ENCODE measurements at places on chromosomes 13 and 19.

DNA sequence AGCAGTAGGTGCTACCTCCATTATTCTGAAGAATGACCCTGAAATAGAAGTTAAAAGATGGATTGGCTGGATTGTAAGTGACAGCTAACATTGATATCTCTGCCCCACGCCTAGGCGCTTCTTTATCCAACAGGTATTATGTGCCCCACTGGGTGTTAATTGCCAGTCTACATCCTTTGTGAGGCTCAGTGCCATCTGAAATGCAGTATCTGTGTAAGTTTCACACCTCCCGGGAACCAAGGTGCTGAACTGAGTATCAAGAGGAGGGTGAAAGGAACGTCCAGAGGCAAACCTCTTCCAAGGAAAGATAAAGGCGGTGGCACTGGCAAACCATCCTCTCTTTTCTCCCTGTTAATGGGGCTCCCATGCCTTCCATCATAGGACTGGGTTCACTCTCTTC is 181.1 kb upstream of the UBL3 start:
- DNase-seq, result no peak

DNA sequence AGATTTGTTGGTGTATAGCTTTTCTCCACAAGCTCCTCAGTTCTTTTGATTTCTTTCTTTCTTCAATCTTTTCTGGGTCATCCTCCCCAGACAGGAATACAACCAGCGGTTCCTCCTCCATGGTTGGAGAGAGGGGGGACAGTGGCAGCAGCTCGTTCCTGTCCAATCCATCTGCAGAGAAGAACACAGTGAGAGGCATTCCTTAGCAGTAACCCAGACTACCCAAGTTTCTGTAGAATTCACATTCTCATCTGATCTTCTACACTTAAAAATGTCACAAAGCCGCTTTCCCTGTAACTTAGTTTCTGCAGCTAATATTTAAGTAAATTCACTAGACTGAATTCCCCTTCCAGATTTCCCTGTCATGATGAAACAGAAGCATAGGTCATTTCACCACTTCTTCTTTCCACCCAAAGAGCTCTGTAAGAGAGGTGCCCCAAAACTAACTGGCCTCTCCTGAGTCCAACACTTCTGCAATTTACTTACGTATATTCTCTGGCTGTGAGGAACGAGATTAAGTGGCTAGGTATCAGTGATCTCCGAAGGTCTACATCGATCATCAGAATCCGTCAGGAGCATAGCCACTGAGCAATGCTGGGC is 171.9 kb downstream of the TBC1D4 start:
- DNase-seq, result no peak

DNA sequence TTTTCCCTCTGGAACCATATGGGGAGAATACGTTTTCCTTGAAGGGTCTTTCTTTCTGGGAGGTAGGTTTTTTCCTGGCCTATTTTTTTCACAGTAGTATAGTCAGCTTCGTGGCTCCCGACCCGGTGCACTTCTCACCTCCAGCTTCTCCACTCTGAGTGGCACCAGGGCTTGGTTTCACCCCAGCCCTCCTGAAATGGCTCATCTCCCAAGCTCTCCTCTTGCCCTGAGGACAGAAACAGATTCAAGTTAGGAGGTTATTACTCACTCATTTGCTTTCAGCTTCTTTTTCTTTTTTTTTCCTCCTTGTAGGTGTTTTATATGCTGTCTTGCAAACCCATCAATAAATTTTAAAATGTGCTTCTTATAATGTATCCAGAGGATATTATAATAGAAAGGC is 199.3 kb downstream of the RFC3 start:
- DNase-seq, result no peak

DNA sequence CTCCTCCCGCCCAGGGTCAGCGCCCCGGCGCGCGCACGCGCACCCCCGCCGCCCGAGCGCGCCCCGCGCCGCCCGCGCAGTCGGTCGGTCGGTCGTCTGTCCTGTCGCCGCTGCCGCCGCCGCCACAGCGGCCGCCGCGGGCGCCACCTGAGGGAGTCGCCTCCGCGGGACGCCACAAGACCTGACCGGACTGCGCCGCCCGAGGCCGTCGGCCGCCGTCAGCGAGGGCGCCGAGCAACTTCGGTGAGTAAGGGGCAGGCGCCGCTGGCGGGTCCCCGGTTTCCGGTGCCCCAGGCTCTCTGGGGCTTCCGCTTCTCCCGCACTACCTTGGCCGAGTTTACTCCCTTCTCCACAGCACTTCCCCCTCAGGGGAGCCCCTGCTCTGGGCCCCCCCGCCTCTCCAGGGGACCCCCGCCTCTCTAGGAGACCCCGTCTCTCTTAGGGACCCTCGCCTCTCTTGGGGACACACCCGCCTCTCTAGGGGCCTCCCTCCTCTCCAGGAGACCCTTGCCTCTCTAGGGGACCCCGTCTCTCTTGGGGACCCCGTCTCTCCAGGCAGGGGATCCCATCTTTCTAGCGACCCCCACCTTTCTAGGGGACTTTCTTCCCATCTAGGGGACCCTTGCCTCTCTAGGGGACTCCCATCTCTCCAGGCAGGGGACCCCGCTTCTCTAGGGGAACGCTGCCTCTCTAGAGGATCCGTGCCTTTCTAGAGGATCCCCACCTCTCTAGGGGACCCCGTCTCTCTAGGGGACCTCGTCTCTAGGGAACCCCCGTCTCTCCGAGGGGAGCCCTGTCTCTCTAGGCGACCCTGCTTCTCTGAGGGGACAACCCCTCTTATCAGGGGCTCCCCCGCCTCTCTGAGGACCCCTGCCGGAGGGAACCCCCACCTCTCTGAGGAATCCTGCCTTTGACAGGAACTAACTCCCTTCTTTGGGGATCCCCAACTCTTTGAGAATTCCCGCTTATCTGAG is 19.3 kb upstream of the GATAD2A start:
- DNase-seq, result no peak

GRCh38 chr19:37342753-37343152 is 28.1 kb upstream of the ZNF527 start:
- DNase-seq, result no peak

DNA sequence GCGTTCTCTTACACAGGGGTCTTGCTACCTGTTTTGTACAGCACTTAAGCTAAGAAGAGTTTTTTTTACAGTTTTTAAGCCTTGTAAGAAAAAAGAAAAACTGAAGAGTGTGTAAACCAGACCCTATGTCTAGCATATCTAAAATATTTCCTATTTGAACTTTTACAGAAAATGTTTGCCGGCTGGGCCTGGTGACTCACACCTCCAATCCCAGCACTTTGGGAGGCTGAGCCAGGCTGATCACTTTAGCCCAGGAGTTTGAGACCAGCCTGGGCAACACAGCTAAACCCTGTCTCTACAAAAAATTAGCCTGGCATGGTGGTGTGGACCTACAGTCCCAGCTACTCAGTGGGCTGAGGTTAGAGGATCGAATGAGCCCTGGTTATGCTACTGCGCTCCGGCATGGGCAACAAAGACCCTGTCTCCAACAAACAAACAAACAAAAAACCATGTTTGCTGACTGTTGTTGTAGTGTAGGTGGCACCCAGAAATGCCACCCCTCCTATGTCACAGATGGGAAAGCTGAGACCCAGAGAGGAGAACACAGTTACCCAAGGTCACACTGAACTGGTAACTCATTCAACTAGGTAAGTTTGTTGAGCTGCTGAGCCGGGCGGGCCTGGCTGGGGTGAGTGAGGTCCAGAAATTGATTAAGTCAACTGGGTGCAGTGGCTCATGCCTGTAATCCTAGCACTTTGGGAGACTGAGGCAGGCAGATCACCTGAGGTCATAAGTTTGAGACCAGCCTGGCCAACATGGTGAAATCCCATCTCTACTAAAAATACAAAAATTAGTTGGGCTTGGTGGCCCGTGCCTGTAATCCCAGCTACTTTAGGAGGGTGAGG is 1.9 kb upstream of the VASP start:
- DNase-seq, result no peak

DNA sequence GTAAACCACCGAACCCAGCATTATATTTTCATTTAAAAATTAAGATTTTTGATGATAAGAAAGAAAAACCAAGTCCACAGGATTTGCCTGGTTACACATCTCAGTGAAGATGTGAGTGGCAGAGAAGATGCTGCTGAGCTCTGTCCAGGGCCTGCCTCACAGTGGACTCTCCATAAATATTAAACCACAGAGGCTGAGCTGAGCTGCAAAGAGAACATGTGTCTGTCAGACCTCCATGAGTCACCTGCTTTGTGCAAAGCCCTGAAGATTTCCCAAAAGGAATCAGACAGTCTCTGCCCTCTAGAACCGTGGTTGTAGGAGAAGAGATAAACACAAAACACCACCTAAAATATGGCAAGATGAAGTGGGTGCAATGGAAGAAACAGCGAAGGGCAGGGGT is 127.2 kb upstream of the TSC22D1 start:
- DNase-seq, result no peak

DNA sequence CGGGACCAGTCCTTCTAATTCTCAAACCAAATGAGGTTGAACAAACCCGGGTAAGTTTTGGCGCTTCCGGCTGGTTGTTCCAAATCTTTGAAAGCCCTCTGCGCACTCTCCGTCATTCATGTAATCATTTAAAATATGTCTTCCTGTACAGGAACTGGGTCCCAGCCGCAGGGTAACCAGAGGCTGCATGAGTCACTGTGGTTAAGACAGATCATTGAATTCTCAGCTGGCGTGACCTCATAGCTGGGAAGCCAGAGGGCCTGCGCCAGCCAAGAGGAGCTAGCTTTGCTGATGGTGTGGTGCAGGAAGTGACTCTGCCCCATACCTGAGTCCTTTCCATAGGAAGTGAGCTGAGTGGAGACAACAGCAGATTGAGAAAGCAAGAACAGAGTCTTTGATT is 135.2 kb downstream of the TSHZ3 start:
- peak; percentile 94 for DNase-seq

Data from HS-27A (cell line).